ENCODE measurements at places on chromosomes 1 and 21.
A peak's percentile ranks its signal among the peaks of the same experiment; 100 is the strongest.

DNA sequence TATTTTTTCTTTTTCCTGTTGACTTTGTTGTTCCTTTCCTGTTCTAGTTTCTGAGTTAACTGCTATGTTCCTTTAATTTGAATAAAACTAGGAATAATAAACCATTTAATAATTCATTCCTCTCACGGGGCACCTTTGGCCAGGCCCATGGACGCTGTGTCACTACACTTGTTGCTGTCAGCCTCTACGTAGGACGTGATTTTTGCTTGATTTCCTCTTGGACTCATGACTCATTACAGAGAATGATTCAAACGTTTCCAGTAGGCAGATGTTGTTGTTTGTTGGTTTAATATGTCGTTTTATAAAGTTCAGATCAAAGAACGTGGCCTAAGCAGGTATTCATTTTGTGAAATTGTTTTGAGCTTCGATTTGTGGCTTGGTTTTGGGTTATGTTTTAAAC lies 9.1 kb upstream of the SLC19A1 start:
- DNase-seq = no peak

DNA sequence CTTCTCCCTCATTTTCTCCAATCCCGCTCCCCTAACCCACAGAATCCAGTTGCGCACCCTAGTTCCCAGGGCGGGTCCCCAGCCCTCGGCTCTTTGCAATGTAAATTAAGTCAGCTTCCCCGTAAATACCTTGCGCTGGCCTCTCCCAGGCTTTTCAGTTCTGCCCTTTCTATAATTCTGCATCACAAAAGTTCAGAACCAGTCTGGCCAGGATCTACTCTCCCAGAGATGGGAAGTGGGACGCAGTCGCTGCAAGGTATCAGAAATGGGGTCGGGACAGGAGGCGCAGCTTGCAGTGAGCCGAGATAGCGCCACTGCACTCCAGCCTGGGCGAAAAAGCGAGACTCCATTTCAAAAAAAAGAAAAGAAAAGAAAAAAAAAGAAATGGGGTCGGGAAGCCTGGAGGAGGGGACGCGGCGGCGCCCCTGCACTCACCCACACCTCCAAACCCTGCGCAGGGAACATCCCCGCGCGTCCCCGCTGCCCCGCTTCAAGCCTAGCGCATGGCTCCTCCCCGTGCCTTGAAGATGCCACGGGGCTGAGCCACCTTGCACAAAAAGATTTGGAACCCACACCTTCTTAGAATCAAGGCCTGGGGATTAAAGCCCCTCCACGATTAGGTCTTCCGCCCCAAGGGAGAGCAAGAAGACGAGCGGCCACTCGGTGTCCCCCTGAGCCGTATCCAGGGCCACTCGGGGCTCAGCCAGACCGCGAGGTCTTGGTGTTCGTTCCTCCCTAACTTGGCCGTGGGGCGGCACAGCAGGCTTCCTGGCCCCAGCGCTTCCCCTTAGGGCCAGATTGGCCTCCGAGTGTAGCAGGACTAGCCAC lies 27.2 kb upstream of the ITLN2 start:
- DNase-seq = no peak

DNA sequence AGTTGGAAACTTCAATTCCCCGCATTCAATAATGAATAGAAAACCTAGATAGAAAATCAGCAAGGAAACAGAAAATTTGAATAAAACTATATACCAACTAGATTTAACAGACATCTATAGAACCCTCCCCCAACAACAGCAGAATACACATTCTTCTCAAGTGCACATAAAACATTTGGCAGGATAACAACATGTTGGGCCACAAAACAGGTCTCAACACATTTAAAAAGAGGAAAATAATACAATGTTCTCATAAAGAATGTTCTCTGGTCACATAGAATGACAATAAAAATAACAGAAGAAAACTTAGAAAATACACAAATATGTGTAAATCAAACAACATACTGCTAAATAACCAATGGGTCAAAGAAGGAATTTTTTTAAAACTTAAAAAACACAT lies 24.9 kb downstream of the ITGB3BP start:
- no peak for DNase-seq

- DNase-seq = no peak
These were observed 98.9 kb downstream of the SSBP3 start for GRCh38 chr1:54307305-54307704.

DNA sequence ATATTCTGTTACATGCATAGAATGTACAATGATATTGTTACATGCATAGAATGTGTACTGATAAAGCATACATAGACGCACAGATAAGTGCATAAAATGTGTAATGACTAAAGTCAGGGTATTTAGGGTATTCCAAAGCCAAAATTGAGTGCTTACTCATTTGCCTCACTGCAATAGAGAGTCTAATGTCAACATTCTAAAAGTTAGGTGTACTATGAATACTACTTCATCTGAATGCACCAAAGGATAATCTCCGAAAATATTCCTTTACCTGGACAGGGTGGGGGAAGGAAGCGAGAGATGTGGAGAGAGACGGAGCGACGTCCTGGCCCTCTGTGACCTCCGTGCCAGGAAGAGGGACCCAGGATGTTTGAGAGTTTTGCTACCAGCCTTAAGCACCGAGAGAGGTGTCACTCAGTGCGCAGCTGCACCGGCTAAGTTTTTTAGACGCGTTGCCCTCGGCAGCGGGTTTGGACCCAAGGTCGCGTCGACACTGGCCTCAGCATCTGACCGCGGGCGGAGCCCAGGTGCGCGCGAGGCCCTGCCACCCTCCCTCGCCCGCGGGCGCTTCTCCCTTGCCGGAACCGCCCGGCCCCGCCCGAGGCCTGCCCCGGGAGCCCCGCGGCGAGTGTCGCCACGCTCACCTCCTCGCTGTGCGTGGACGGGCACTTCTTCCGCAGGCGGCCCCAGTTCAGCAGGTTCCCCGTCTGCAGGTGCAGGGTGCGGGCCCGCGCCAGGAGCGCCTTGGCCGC lies 660 bp downstream of the GCLM start:
- DNase-seq = no peak

GRCh38 chr1:89866568-89866967 lies 45.7 kb downstream of the LRRC8D start:
- DNase-seq = no peak

DNA sequence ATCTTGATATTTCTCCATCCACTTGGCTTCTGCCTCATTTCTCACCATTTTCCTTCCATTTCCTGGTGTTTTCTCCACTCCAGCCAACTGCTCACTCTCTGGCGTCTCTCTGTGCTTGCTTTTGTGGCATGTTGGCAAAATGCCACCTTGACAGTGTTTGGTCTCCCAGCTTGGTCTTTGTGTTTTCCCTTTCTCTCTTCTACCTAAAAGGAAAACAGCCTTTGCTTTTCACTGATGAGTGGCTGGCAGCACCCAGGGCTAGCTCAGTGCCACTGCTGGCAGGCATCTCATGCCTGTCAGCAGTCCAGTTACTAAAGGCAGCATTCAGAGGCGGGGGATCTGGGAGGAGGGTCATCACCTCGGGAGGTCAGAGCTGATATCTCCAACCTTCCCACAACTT lies 55.3 kb upstream of the DSCAM start:
- DNase-seq = peak; percentile 19

GRCh38 chr1:212453156-212453857 lies 20.6 kb downstream of the NENF start:
- no peak for DNase-seq

DNA sequence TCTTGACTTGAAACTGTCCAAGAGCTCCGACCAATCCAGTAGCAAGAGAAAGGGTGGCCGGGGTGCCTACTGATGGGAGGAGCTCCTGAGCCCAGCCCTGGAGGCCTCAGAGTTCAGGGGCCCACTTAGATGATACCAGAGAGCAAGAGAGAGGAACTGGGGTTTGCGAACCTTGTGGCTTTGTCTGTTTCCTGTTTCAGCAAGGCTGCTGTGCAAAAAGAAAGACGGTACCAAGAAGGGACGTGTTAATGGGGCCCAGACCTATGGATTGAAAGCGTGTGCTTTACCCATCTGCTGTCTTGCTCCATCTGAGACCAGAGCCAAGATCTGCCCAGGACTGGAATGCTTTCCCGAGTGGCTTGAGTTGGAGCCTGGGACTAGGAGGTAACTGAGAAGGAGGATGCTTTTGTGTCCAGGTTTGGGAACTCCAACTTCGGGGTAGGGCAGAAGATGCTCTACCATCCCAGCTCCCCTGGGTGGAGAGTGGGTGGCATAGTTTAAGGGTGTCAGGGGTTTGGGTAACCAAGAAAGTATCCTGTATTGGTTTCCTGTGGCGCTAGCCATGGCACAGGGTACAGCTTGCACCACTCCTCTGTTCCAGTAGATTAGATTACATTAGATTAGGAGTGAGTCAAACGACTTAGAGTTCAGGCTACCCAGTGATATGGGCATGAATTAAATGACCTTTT lies at the start of gene TRAF3IP3:
TSS of gene TRAF3IP3 (plus strand) at position 128 of the 689 bp plus-strand sequence. CDS start 3,987 bp downstream, outside the sequence.
- no peak for DNase-seq

DNA sequence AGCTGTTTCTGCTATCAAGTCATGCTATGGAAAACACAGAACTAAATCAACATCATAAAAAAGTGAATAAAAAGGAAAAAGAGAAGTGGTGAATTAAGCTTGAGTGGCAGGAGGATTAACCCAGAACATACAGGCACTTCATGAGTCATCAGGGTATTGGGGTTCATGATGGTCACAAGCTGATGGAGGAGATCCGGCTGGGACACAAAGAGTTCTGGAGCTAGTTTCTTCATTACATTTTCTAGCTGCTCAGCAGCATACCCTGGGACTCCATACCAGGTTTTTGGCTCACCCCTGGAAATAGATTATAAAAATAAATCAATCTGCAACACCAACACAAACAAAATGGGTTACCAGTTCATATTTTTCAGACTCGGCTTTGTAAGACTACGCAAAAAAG lies 42.5 kb upstream of the SYT2 start:
- DNase-seq = no peak

GRCh38 chr21:45844181-45844580 lies 137.4 kb upstream of the COL6A1 start:
- no peak for DNase-seq

GRCh38 chr1:173168941-173169340 lies 38.2 kb downstream of the TNFSF4 start:
- DNase-seq = no peak

- no peak for DNase-seq
These were observed 179.6 kb downstream of the LMO4 start for GRCh38 chr1:87508247-87508787.

GRCh38 chr1:91884459-91885212 lies 1.3 kb downstream of the TGFBR3 start:
- DNase-seq = no peak

- DNase-seq = no peak
These were observed 7.7 kb downstream of the LRRC52 start for GRCh38 chr1:165551469-165551868.

DNA sequence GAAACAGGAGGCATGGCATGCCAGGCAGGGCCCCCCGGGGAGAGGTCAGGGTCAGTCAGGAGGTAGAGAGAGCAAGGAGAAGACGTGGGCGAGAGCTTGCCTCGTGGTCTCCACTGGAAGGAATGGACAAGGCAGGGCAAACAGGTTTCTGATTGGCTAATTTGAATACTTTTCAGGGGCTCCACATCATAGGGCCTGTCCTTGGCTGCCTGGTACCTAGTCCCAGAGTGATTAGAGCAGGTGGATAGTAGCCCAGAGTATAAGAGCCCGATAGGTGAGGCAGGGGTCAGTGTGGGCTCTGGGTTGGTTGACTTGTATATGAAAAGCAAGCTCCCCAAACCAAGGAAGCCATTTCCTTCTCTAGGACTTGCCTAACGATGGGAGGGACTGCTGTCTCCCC lies 178.6 kb downstream of the ZP4 start:
- DNase-seq = no peak

DNA sequence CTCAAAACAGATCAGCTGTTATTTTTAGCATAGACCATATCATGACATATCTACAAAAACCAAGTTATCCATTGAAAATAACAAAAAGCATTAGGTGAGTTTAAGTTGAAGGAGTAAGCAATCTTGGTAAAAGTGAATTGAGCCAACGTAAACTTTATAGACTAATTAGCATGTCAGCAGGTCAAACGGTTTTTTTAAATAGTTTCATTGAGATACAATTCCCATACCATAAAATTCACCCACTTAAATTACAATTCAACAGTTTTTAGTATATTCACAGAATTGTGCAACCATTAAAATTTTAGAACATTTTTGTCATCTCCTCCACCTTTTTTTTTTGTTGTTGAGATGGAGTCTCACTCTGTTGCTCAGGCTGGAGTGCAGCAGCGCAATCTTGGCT lies 92.1 kb downstream of the TGFBR3 start:
- DNase-seq = no peak

GRCh38 chr1:106600626-106601025 lies 455.8 kb upstream of the PRMT6 start:
- DNase-seq = no peak

- DNase-seq = no peak
These were observed 20.7 kb upstream of the GJA5 start for GRCh38 chr1:147781056-147781471.

DNA sequence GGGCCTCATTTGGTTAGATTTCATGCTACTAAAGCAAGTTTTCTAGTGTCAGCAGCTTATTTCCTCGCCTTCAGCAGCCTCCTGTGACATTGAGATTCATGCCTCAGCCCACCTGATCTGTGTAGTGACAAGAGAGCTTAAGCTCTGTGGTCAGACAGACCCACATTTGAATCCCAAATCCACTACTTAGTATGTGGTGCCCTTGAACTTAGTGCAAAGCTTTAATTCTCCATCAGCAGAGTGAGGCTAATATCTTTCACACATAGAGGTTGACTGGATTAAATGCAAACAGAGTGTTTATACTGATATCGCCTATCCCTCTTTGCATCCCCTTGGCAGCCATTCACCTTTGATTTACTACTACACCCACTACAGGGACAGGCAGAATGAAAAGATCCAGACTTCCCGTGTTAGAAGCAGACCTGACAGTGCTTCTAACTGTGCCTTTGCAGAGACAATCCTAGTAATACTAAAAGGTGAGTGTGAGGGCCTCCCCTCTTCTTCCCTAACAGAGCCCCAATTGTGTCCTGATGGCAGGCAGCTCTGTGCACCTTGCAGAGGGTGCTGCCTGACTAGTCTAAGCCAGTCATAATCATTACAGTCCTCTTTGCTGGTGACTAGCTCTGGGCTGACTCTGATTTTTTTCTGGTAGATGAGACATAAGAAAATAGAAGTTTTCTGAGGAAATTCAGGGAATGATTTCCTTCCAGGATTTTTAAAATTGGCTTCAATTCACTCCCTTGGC lies 264.0 kb downstream of the CTH start:
- no peak for DNase-seq

DNA sequence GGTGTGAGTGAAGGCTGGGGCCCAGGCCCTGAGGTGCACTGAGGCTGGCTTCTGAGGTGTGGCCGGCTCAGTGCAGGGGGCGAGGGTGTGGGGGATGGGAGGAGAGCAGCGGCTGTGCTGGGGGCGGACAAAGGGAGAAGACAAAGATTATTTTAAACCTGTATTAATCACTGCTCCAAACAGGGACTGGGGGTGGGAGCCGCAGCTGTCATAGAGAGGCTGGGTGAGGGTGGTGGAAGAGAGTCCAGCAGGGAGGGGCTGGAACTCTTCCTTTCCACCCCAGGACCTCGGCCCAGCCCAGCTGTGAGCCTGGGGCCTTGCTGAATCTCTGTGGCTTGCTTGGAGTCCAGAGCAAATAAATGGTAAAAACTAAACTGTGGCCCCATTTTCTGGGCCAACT lies 106.9 kb downstream of the KCND3 start:
- no peak for DNase-seq

Data from substantia nigra (tissue), 51 donors.